Endodermal cell (in vitro differentiated cells): ENCODE measurements at places on chromosomes 12 and 14. TPM values are rescaled to one million over a fixed set of nuclear protein-coding genes. Genes with fewer than 3 reads are reported as not detected.

DNA sequence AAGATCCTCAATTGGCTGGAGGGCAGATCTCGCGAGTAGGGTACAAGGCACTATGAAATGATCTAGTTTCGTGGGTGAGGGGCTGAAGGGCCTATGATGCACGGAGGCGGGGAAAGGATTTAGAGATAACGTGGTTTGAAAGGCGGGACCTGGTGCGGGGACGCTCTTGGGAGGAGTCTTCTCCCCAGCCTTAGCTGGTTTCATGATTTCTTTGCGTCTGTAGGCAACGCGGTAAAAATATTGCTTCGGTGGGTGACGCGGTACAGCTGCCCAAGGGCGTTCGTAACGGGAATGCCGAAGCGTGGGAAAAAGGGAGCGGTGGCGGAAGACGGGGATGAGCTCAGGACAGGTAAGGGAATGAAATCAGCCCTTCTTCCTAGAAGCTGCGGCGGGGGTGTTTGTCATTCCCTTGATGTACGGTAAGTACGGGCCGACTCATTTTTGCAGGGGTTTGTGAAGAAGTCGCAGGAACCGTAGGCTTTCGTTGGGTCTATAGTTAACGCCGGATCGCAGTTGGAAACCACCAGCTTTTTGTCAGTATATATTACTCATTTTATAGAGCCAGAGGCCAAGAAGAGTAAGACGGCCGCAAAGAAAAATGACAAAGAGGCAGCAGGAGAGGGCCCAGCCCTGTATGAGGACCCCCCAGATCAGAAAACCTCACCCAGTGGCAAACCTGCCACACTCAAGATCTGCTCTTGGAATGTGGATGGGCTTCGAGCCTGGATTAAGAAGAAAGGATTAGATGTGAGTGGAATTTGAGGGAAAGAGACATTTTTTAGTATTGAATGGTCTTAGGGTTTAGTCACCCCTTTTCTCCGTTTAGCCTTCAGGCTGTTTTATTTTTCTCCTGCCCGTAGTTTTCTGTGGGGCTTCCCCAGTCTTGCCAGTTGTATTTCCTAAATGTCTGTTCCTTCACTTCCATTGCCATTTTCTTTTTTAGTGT, 602 bp downstream of the APEX1 start:
- peaks cover 6% of the 10 kb centered on the region for H3K4me1 ChIP-seq
- H3K36me3 ChIP-seq, result peaks cover 66% of the 10 kb centered on the region
- H3K27ac ChIP-seq, result peak overlapping the region; percentile 98
- DNase-seq, result no peak
- peak overlapping the region; percentile 96 for H3K4me3 ChIP-seq

DNA sequence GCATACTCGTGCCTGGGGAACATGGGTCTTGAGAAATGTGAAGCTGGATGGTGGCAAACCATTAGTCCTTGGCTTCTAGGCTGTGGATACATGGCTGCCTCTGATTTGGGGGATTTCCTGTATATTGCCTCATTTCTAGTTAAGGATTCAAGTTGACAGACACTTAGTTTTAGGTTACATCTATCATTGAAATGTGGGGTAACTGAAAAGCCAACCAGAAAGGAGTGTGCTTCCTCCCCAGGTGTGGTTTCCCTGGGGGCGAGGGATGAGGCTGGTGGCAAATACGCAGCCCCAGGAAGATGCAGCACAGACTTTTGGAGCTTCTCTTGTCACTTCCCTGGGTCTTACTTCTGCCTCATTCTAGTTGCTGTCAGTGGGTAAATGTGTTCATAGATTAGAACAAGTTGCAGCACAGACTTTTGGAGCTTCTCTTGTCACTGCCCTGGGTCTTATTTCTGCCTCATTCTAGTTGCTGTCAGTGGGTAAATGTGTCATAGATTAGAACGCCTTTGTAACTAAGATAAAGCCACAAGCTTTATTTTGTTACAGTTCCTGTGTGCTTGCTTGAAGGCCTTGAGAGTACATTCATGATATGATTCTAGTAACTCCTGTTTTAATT, 85.1 kb downstream of the BORCS5 start:
- H3K4me3 ChIP-seq, result no peak overlapping the region
- H3K4me1 ChIP-seq, result no peaks in the 10 kb centered on the region
- no peak for DNase-seq
- no peak overlapping the region for H3K27ac ChIP-seq

GRCh38 chr14:69625299-69626131, 14.1 kb downstream of the SUSD6 start:
- H3K27ac ChIP-seq, result no peak overlapping the region
- DNase-seq, result no peak
- H3K4me1 ChIP-seq, result peaks cover 15% of the 10 kb centered on the region

DNA sequence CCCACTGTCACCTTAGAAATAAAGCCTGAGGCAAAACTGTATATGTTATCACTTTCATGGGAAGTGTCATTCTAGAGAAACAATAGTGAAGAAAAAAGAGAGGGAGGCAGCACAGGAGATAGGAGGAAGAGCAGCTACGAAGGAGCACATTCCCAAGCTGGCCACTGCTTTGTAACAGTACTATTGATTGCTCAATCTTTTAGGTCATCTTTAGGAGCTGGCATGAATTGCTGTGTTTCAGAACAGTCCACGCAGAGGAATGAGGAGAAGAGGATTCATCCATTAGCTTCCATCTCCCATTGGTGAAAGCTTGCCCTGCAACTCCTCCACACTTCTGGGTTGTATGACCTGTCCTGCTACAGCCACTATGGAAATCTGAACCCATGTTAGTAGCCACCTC, 372.5 kb upstream of the DDHD1 start:
- no peaks in the 10 kb centered on the region for H3K36me3 ChIP-seq
- peaks cover 5% of the 10 kb centered on the region for H3K4me1 ChIP-seq

DNA sequence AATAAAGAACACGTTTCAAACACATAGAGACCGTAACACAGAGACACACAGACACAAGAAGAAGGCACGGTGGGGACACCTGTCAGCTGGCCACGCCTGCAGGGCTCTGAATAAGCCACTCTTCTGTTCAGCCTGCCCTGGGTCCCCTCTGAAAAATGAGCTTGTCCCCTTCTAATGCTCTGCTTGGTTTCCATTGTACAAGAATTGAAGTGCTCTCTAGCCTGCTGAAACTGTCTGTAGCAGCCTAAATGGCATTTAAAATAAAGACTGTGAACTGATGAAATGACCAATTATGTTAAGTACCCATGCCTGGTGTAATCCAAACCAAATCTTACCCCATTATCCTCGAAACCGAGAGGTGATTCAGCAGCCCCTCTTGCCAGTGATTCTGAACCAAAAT, 139.8 kb downstream of the FOXN3 start:
- no peaks in the 10 kb centered on the region for H3K4me1 ChIP-seq
- DNase-seq, result no peak
- peaks cover 4% of the 10 kb centered on the region for H3K36me3 ChIP-seq
- H3K4me3 ChIP-seq, result no peak overlapping the region
- H3K27me3 ChIP-seq, result no peaks in the 10 kb centered on the region

DNA sequence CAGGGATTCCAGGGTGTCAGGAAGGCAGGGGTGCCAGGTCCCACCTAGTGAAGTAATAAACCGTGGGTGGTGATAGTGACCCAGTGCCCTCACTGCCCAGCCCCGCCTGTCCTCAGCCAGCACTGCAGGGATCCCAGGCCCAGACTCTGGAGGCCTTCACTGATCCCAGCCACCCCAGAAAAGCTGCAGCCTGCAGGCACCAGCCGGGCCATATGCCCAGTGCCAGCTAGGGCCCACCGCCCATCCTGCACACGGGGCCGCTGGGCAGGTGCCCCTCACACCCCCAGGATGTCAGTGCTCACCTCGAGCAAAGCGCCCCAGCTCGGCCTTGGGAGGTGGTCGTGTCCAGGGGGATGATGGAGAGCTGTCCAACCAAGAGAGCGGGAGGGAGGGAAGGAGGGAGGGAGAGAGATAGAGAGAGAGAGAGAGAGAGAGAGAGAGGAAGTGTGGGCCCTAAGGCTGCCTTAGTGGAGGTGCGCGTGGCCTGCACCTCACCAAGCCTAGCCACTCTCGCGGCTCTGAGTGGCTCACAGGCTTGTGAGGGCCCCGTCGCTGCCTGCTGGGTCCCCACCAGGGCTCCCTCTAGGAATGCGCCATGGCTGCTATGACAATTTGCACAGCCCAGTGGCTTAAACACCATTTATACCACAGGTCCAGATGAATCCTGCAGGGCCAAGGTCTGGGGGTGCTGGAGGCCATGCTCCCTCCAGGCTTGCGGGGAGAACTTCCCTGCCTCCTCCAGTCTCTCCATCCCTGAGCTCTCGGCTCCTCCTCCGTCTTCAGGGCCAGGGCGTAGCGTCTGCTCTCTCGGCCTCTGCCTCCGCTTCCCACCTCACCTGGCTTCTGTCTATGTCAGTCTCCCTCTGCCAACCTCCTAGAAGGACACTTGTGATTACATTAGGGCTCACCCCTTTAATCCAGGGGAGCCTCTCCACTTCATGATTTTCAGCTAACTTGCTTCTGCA, 401.0 kb downstream of the TMEM121 start:
- no peak overlapping the region for H3K4me3 ChIP-seq
- no peaks in the 10 kb centered on the region for H3K36me3 ChIP-seq

GRCh38 chr12:68739891-68740290, 6.1 kb upstream of the SLC35E3 start:
- H3K27me3 ChIP-seq, result no peaks in the 10 kb centered on the region
- no peaks in the 10 kb centered on the region for H3K4me1 ChIP-seq
- DNase-seq, result no peak
- H3K27ac ChIP-seq, result no peak overlapping the region
- H3K4me3 ChIP-seq, result no peak overlapping the region

Gene ORAI1
- 23.6 to 39.2 TPM (median 38.8 TPM) in 3 replicates for total RNA-seq

GRCh38 chr12:53677800-53678148, 1.9 kb upstream of the ATP5MC2 start:
- H3K27me3 ChIP-seq, result no peaks in the 10 kb centered on the region
- H3K4me1 ChIP-seq, result peaks cover 4% of the 10 kb centered on the region
- H3K36me3 ChIP-seq, result peaks cover 7% of the 10 kb centered on the region
- peak overlapping the region; percentile 89 for H3K27ac ChIP-seq
- DNase-seq, result no peak

GRCh38 chr12:89935850-89936249, 227.2 kb upstream of the ATP2B1 start:
- no peak overlapping the region for H3K27ac ChIP-seq
- no peaks in the 10 kb centered on the region for H3K36me3 ChIP-seq
- no peaks in the 10 kb centered on the region for H3K27me3 ChIP-seq
- DNase-seq, result no peak
- peaks cover 3% of the 10 kb centered on the region for H3K4me1 ChIP-seq

DNA sequence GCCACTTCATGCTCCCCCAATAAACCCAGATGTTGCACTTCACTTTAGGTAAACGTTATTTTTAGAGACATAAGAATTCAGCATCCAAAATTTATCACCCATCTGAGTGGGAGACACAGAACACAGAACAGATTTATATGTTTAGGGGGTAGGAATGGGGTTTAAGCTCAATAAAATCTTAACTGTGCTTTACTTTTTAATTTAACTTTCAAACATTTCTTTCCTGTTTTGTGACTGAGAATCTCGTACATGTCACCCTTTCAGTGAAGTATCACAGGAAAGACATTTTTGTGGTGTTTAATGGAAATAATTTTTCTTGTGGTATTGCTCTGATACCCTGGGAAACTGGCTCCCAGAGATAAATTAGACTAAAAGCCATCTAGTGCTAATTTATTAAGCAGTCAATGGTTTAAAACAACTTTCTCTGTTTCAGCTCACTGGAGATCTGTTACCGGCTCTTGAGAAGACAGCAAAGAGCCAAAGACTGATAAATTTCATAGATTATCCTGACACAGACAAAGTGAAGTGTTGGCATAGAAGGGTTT, 148.0 kb upstream of the BMP4 start:
- no peaks in the 10 kb centered on the region for H3K27me3 ChIP-seq
- DNase-seq, result no peak
- H3K36me3 ChIP-seq, result no peaks in the 10 kb centered on the region
- H3K4me1 ChIP-seq, result no peaks in the 10 kb centered on the region
- H3K4me3 ChIP-seq, result no peak overlapping the region

DNA sequence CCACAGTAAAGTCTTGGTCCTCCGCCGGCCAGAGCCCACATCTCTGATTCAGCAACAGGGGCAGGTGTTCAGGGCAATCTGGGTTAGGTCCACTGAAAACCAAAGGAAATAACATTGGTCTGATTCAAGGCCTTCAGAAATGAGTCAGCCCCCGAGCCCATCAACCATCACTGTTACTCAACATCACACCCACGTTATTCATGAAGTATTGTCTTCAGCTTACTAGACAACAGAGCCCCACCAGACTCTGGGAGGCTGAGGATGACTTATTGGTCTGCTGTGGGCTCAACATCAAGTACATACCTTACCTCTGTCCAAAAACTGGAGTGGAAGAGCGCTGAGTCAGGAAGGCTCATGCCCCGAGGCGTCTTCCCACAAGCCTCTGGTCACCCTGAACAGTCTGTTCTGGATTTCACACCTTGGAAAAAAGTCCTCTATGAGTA, 97.5 kb downstream of the ZFP36L1 start:
- H3K27me3 ChIP-seq, result peaks cover 26% of the 10 kb centered on the region
- H3K36me3 ChIP-seq, result no peaks in the 10 kb centered on the region
- no peaks in the 10 kb centered on the region for H3K4me1 ChIP-seq
- H3K27ac ChIP-seq, result no peak overlapping the region
- no peak overlapping the region for H3K4me3 ChIP-seq

Gene SMCO3
- total RNA-seq, result not detected in 3 replicates
